Activated CD4-positive, alpha-beta memory T cell treated with anti-CD3 and anti-CD28 coated beads for 36 hours (primary cell): ENCODE measurements at places on chromosomes 3 and 15. TPM values are rescaled to one million over a fixed set of nuclear protein-coding genes. Genes with fewer than 3 reads are reported as not detected.

DNA sequence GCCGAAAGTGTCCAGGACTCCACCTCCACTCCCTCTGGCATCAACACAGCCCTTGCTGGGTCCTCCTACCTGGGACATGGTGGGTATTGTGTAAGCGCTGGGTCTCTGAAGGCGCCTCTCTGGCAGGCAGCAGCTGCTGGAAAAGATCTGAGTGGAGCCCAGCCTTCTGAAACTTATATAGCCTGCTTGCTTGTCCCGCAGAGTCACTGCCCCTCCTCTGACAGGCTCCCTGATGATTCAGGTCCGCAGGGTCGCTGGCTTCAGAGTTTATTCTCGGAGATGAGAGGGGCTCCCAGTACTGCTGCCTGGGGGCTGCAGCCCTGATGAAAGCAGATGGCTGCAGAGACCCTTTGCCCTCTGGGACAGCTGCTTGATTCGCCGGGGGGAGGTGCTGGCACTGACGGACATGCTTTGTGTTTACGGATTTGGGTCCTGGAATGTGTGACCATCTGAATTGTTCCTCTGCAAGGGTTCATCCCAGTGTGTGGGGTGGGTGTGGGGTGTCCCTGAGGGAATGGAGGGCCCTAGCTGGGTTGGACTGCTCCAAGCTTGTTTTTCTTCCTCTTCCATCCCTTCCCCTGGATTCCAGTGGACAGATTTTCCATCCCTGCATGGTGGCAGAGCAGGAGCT lies at the start of gene MUSTN1:
TSS of gene MUSTN1 (minus strand) at position 149 of the 631 bp plus-strand sequence. CDS start at position 78, 71 bp downstream.
- no peak for DNase-seq

DNA sequence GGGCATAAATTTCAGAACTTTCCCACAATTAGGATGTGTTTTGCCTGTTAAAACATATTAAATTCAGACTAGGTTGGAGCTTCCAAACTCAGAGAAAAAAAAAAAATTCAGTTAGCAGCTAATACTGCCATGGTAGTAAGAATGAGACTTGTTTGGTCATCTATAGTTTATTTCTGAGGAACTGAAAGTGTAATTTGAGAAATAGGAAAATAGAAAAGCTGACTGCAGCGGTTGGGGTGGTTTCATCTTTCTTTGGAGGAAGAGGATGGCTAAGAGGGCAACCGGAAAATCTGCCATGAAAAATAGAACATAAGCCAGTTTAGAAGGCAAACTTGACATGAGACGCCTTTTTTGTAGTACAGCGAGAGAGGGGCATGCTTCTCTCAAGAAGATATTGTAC lies 371.2 kb upstream of the ROBO2 start:
- no peak for DNase-seq

GRCh38 chr3:54822206-54822605 lies 105.7 kb downstream of the LRTM1 start:
- no peak for DNase-seq

- no peak for DNase-seq
Measured at GRCh38 chr15:96087180-96087884, 243.2 kb upstream of the NR2F2 start.

The HIGD2B gene
- 0.31 TPM for total RNA-seq

The CORO2B gene
- 0.19 TPM for total RNA-seq

The OXTR gene
- total RNA-seq = 0.64 TPM
